ENCODE measurements at places on chromosomes 7 and 10. TPM values are rescaled to one million over a fixed set of nuclear protein-coding genes. Genes with fewer than 3 reads are reported as not detected.

- no peak for DNase-seq
These were observed 641.2 kb upstream of the VSTM2A start for GRCh38 chr7:53900856-53901528.

GRCh38 chr10:127353544-127353943 is 157.2 kb upstream of the INSYN2A start:
- DNase-seq = no peak

DNA sequence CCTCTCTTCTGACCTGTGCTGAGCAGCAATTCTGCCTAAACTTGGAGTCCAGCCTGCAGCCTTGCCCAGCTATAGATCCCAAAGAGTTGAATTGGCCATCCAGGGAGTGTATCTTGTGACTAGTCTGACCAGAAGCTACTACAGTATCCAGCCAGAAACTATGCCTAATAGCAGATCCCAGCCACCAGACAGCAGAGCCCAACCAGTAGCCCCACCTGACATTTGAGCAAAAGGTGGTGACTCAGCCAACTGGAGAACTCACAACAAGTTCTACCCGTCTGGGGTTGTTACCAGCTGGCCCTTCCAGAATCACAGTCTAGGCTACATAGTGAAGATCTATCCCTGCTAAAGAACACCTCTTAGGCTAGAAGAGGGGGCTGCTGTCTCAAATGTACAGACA is 315.0 kb downstream of the CRPPA start:
- no peak for DNase-seq

The PODXL gene
- total RNA-seq = 64.4 TPM

The CD36 gene
- 25.7 TPM for total RNA-seq

- no peak for DNase-seq
These were observed 11.4 kb upstream of the PTER start for GRCh38 chr10:16425449-16425848.

GRCh38 chr7:80018941-80019808 is 115.5 kb upstream of the GNAI1 start:
- DNase-seq = no peak

The HIF1AN gene
- total RNA-seq = 50.6 TPM

The CLRN3 gene
- total RNA-seq = not detected

DNA sequence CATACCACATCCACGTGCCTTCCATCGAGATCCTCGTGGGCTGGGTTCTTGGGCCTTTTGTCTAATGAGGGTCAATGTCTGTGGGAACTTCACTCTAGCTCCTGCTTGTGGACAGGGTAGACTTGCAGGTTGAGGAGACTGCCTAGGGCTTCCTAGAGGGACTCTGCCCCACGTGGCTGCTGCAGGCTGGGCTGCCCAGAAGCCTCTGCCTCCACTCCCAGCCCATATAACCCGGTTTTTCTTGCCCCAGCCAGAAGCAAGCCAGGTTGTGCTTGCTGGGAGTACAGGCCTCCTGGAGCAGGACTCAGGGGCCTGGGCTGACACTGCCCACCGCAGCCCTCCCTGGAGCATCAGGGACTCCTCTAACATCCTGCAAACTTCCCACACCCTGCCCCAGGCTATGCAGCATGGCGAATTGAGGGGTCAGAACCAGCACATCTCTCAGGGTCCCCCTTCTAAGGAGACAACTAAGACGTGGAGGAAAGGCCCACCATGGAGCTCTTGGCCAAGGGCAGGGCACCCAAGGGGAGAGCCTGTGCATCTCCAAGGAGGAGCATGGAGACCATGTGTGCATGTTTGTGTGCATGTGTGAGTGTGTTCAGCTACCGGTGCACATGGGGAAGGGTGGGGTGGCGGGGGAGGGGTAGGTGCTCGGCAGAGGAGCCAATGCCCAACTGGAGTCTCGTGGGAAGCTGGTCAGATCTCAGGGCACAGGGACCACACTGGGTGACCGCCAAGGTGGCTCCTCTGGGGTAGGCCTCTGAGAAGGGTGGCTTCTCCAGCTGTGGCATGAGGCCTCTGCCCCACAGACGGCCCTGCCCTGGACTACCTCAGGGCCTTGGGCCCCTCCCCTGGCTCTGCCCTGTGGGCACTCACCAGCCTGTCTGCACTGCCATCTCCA is 62.6 kb downstream of the RASGEF1A start:
- peak; percentile 37 for DNase-seq

The MRLN gene
- total RNA-seq = not detected

The TAC1 gene
- total RNA-seq = 3.0 TPM

- no peak for DNase-seq
These were observed 47.0 kb upstream of the CDK1 start for GRCh38 chr10:60731134-60731885.

- no peak for DNase-seq
These were observed 82.1 kb downstream of the PON1 start for GRCh38 chr7:95242266-95242665.

- DNase-seq = no peak
These were observed 48.2 kb upstream of the ANKRD1 start for GRCh38 chr10:90969121-90969534.

The ADIRF gene
- total RNA-seq = 790 TPM

- no peak for DNase-seq
These were observed 57.7 kb upstream of the ZNRF2 start for GRCh38 chr7:30226614-30227268.

- no peak for DNase-seq
These were observed 43.4 kb upstream of the DNAJB6 start for GRCh38 chr7:157293413-157293788.

GRCh38 chr7:112481833-112482670 is 1.3 kb downstream of the LSMEM1 start:
- peak; percentile 57 for DNase-seq

DNA sequence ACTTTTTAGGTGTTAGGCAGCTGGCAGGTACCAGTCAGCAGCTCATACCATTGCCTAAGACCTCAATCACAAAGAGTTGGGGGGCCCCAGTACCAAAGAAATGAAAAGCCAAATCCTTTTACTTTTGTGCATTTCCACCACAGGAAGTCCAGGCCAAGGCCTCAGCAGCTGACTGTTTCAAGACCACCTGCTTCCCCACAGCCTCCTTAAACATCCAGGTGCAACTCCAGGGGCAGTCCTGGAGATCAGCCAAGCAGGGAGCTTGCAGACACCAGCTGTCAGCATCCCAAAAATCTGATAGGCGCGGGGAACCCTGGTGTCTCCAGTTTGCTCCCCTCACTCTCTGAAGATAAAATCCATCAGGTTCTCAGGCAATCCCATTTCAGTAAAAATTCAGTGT is 91.5 kb upstream of the EFCAB10 start:
- DNase-seq = no peak

- DNase-seq = no peak
These were observed 128.2 kb upstream of the CHST15 start for GRCh38 chr10:124221356-124222317.

DNA sequence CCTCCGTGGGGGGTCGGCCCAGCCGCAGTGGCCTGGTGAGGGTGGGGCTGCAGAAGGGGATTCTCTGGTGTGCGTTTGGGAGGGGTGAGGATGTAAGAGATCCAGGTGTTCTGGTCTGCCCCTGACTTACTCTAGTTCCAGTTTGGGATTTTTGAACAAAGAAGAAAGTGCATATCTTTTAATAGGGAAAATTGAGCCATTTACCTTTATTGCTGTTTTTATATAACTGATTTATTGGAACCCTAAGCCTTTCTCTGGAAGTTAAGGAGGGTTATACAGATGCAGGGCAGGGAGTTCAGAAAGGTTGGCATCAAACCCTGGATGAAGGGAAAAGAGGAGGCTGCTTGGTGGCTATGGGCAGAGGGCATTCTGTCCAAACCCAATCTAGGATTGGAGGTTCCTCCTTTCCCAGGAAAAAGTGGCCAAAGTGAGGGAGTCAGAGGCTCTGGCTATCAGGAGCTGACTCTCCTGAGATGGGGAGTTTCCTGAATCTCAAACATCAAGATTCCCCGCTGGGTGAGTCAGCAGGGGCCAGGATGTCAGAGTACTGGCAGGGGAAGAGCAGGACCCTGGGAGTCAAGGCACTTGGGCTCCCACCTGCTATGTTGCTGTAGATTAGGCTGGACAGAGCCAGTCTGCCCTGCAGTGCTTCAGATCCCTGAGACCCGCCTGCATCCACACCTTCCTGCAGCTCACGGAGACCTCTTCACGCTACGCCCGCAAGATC is 67.5 kb downstream of the CLIP2 start:
- no peak for DNase-seq

The CCDC136 gene
- total RNA-seq = 12.5 TPM

GRCh38 chr7:159175792-159176191 is 31.1 kb upstream of the VIPR2 start:
- DNase-seq = no peak

GRCh38 chr7:157944734-157945291 is 608.0 kb downstream of the DNAJB6 start:
- no peak for DNase-seq

The CALML3 gene
- not detected for total RNA-seq

GRCh38 chr7:46494441-46494840 is 573.4 kb upstream of the IGFBP3 start:
- no peak for DNase-seq

GRCh38 chr10:1180071-1180730 is 124.0 kb downstream of the WDR37 start:
- no peak for DNase-seq

- DNase-seq = no peak
These were observed 1.5 kb downstream of the FAM241B start for GRCh38 chr10:69631566-69631965.

Data from ureter (tissue), 1 donor.